Stimulated activated CD4-positive, alpha-beta T cell treated with anti-CD3 and anti-CD28 coated beads, Interleukin-1b, Interleukin-23, amount 100 ng/mL, for 1 hour (primary cell): ENCODE measurements at places on chromosomes 11 and 22.

DNA sequence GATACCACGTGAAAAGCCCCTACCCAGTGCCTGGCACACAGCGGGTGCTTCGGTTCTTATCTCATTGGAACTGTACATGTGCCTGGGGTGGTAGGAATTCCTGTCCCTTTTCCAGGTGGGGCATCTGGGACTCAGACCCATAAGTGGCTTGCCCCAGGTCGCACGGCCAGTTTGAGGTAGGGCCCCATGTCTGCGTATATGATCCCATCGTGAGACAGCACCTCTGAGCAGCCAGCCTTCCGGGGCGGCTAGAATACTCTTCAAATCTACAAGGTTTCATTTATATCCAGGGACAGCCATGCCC lies 33.5 kb upstream of the SMIM38 start:
- DNase-seq: no peak

DNA sequence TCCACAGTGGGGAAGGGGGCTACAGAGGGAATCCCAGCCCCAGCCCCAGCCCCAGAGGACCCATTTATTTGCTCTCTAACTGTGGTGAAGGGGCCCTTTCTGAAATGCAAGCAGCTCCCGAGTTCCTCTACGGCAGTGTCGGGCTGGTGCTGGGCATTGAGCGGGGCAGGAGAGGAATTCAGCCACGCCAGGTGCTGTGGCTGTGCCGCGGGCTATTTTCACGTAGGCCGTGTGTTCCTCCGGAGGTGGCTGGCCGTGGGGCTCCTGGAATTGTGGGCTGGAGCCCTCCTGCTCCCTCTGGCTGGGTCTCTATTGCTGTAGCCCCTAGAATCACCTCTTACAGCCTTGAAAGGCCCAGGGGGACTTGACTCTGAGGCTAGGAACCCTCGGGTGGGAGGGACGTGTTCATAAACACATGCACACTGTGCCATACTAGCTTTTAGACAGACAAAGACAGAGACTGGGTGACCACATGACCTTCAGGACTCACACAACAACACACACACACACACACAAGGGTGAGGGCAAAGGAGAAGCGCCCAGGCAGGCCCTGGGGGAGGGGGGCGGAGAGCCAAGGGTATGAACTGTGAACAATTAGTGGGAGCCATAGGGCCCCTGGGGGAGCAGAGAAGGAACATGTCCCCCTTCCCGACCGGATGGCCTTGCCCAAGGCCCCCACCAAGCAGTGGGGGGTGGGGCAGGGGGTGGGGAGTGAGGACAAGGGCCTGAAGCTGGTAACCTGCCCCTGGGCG lies 48.4 kb upstream of the SYT7 start:
- DNase-seq: no peak

- no peak for DNase-seq
These were observed 26.5 kb upstream of the SOX6 start for GRCh38 chr11:16382638-16383380.

GRCh38 chr11:100757646-100758045 lies 70.6 kb downstream of the ARHGAP42 start:
- DNase-seq: no peak

DNA sequence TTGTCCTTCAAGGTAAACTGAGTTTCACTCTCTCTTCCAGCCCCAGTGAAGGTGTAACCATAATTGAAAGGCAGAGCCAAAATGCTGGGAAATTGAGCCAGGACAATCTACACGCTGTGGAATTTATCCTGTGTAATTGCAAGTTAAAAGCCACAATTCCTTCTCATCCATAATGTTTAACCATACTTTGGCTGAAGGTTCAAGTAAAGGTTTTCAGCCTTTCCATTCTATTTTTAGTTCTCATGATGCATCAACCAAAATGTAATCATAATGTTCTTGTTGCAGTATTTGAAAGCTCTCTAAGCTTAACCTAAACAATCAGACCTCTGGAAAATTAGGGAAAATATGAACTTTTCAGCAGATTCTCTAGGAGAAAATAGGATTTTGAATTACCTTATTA lies 14.0 kb upstream of the ARHGAP42 start:
- no peak for DNase-seq

DNA sequence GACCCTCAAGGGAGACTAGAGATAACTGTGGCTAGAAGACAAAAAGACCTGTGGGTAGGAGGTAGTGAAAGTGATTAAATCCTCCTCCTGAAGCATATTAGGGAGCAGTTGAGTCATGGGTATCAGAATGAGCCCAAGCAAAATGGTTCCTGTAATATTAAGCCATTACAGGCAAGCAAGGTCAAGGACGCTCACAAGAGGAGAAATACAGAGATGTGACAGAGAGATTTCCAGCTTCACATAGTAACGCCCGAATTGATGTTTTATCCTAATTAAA lies 77.7 kb downstream of the FAM76B start:
- DNase-seq: no peak

DNA sequence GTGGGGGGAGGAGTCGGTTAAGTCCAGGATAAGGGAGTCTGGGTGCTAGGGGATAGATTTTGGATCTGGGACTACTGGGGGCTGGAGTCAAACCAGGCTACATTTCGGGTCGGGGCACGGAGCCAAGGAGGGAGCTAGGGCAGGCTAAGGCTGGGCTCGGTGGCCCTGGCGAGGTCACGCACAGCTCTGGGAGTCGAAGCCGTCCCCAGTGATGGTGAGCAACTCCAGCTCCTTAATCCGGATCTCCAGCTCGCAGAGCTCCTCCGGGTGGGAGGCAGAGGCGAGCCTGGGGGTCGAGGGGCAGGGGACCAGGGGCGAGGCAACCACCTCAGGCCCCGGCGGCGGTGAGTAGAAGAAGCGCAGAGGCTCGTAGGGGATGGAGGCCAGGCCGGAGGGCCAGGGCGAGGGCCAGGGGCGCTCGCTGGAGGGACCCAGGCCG lies 544 bp downstream of the C11orf91 start:
- no peak for DNase-seq

- no peak for DNase-seq
These were observed 373.6 kb upstream of the DDI1 start for GRCh38 chr11:103662880-103663279.

GRCh38 chr11:86365546-86365945 lies 9.1 kb upstream of the CCDC81 start:
- DNase-seq: no peak

DNA sequence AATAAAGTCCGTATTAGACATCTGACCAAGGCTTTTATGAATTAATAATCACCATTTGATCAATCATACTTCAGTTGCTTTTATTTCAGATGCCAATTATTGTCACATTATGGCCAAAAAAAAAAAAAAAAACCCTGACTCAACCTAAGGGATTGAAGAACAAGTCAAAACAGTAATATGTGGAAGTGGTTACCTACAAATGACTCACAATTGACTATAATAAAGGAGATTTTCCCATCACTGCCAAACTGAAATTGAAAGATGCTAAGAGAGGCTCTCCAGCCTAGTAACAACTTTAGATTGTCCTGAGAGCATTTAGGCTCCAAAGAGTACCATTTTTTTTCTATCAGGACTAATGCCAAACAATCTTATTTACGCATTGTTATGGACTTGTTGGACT lies 35.2 kb downstream of the SOX6 start:
- DNase-seq: no peak

- DNase-seq: no peak
These were observed 540.2 kb downstream of the MIAT start for GRCh38 chr22:27197618-27198017.

DNA sequence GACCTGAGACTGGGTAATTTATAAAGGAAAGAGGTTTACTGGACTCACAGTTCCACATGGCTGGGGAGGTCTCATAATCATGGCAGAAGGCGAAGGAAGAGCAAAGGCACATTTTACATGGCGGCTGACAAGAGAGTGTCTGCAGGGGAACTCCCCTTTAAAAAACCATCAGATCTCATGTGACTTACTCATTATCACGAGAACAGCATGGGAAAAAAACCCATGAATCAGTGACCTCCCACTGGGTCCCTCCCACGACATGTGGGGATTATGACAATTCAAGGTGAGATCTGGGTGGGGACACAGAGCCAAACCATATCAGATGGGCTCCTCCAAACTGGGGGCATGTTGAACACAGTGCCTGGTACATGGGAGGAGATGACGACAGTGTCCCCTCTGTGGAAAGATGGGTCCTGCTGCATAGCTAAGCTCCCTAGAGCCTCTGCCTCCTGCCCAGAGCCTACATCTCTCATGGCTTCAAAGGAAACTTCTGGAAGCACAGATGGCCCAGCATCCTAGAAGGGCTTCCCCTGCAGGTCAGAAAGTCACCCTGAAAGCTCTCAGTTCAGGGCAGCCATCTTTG lies 46.1 kb downstream of the MYEOV start:
- DNase-seq: no peak

- no peak for DNase-seq
These were observed 10.2 kb downstream of the BARX2 start for GRCh38 chr11:129385801-129386200.

- no peak for DNase-seq
These were observed 232.8 kb downstream of the GRIK4 start for GRCh38 chr11:120744016-120744994.

- no peak for DNase-seq
These were observed 468 bp downstream of the ZDHHC8 start for GRCh38 chr22:20131859-20132685.

GRCh38 chr22:30294830-30295229 lies 5.5 kb upstream of the CASTOR1 start:
- DNase-seq: no peak

DNA sequence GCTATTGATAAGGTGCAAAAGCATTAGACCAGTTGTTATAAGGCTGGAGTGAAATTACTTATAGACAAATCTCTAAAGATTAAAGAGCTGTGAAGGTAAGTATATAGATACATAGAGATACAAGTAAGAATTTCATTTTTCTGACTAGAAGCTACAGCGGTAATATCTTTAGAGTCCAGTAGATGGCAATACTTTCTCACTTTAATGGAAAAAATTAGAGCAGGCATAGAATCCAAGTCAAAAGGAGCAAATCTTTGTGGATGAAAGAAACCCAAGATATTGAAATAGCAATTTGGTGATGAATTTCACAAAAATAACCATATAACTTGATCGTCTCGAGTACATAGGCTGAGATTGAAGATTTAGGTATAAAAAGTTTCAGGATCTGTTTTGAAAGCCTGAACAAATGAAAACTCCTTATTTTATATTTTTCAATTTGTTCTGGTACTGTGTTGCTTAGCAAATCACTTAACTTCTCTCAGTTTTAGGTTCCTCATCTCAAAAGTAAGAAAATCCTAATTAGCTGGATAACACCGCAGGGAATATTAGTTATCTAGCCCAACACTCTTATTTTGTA lies 81.9 kb downstream of the UVRAG start:
- DNase-seq: no peak

DNA sequence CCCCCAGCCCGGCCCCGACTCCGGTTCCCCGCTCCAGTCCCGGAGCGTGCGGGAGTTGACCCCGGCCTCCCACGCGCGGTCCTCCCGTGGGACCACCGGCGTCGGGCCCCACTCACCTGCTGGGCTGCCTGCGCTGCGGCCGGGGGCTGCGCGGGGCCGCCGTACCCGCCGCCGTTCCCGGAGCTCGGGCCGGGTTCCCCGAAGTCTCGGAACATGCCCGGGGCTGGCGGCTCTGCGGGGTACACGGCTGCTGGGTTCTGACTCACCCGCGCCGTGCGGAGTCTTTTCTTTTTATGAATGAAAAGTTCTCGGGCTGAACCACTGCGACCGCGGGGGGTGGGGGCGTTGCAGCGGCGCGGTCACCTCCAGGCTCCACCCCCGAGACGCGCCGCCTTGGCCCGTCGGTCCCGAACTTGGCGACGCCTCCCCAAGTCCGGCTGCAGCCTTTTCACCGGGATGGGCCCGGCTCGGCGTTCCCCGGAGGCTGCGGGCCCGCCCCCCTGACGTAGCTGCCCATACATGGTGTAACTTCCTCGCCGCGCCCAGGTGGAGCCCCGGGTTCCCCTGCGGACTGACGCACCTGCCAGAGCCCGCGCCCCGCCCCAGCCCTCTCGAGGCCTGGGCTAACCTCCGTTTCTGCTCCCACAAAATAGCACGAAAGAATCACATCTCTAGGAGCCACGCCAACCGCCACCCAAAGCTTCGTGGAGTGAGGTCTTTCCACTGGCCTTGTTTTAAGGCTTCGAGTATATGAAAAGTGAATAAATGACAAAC lies at the start of gene FOSL1:
FOSL1 (minus strand) TSS at position 264 of the 774 bp plus-strand sequence; CDS start at position 215, 49 bp downstream.
- DNase-seq: peak; percentile 87

- DNase-seq: no peak
These were observed 6.5 kb downstream of the PTDSS2 start for GRCh38 chr11:456533-456932.
